ENCODE measurements at places on chromosomes 1 and 21.
A peak's percentile ranks its signal among the peaks of the same experiment; 100 is the strongest.

- DNase-seq = no peak
Observed at GRCh38 chr1:14803002-14803789, 204.7 kb downstream of the KAZN start.

GRCh38 chr21:44612669-44613229 lies 870 bp downstream of the KRTAP10-8 start:
- DNase-seq = no peak

- DNase-seq = no peak
Observed at GRCh38 chr1:185341196-185341781, 24.2 kb upstream of the IVNS1ABP start.

DNA sequence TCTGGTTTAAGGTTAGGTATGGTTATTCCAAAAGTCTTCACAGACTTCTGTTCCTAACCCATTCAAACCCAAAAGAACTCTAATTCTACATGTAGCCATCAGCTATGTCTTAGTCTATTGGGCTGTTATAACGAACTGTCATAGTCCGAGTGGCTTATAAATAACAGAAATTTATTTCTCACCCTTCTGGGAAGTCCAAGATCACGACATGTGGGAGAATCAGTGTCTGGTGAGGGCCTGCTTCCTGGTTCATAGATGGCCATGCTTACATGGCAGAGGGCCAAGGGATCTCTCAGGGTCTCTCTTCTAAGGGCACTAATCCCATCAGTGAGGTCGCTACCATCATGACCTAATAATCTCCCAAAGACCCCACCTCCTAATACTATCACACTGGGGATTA lies 103.0 kb upstream of the PPP2R5A start:
- no peak for DNase-seq

DNA sequence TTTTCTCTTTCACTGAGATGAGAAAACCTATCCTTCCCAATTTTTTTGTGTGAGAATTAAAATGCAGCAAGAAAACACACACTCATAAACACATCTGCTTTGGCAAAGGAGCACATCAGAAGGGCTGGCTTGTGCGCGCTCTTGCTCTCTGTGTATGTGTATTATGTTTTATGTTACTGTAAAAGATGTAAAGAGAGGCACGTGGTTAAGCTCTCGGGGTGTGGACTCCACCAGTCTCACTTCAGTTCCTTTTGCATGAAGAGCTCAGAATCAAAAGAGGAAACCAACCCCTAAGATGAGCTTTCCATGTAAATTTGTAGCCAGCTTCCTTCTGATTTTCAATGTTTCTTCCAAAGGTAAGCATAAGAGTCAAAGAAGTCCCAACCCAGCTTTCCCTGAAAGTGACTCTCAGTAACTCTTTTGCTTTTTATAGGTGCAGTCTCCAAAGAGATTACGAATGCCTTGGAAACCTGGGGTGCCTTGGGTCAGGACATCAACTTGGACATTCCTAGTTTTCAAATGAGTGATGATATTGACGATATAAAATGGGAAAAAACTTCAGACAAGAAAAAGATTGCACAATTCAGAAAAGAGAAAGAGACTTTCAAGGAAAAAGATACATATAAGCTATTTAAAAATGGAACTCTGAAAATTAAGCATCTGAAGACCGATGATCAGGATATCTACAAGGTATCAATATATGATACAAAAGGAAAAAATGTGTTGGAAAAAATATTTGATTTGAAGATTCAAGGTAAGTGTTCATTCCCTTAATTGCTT lies at the start of gene CD2:
Gene CD2 (plus strand): TSS at position 233 of the 780 bp plus-strand sequence. CDS start 63 bp downstream, at position 296.
- DNase-seq = no peak

- no peak for DNase-seq
Observed at GRCh38 chr1:176938375-176938774, 226.1 kb downstream of the ASTN1 start.

DNA sequence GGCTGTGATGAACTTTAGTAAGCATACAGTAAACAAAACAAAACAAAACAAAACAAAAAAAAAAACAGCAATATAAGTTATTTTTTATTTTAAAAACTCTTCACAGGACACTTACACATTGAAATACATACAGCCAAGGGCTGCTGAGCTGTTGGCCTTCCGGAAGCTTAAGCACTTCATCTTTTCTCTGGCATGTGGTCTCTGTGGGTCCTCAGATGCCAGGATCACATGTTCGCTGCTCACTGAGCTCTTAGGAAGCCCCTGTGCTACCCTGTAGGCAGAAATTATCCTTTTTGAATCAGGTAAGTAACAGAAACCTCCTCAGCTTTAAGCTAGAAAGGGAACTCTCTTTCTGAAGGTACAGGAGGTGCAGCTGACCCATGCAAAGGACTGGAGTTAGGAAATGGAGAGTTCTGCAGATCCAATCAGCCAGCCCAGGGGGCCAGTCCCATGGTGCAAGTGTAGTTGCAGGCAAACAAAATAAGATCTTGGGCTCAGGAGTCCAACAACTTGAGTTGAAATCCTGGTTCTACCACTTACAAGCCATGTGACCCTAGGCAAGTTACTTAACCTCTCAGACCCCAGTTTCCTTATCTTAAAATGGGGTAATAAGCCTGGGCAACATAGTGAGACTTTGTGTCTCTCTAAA lies 22.4 kb upstream of the MED18 start:
- no peak for DNase-seq

DNA sequence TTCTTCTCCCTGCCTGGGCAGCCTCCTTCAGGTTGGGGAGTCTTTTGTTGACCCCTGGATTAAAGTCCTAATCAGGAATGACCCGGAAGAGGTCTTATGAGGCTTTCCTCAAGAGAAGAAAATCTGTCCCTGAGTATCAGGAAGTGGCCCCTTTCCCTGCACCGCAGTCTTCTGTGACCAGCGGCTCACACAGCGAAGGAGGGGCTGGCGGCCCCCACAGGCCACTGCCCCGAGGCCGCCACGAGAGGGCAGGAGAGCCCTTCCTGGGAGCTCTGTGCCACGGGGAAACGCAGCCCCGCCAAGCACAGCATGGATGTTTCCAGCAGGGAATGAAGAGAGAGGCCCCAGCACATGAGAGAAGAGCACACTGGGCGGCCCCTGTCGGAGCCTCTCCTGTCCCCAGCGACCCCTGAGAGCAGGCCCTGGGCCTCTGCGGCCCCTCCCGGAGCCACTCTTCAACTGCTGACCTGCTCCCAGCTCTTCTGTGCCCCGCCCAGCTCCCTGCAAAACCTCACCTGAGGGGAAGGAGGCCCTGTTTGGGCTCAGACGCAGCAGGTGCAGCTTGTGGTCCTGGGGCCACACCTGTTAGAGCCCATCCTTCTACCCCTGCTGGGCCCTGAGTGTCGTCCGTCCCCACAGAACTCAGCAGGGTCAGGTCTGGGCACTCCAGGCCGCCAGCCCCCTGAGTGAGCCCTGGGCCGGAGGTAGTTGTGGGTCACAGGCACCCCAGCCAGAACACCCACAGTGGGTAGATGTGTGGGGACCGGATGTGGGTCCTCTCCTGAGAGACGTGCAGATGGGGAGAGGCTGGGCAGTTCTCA lies 4.9 kb upstream of the POFUT2 start:
- peak; percentile 39 for DNase-seq

- no peak for DNase-seq
Observed at GRCh38 chr1:196387766-196388165, 220.5 kb downstream of the KCNT2 start.

GRCh38 chr1:2302292-2302925 lies 74.3 kb downstream of the SKI start:
- DNase-seq = no peak

DNA sequence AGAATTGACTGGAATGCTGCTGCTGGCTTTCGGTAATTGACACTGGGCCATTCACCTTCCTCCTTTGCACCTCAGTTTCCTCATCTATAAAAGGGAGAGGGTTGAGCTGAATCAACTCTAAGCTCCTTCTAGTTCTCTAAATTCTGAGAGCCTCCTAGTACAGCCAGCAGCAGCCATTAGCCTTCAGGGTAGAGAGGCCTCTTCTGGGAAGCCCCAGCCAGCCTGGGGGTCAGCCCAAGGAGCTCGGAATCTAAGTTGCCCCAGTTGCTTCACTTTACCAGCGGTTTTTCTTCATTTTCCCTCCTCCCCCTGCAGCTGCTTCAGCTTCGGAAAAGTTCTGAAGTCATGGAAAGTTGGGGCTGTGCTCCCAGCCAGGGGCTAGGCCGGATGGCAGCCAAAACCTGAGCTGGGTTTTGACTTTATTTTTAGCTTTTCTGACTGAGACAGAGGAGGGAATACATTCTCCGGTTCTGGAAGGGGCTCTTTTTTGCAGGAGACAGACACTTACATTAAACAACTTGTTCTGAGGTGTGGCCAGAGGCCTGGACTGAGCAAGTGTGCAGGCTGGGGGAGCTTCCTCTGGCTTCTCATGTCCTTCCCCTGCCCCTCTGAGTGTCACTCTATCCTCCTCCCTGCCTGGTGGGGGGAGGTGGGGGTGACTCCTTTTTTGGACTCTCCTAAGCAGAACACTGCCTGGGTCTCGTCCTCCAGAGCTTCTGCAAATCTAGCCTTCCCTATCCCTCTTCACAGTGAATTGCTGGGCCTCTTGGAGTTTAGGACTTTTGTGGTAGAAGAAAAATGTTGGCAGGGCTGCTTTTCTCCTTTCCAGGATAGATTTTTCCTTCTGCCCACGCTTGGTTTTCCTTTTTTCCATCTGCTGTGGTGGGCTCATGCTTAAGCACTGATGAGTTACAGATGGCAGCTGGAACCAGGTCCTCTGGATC lies 14.4 kb downstream of the LMNA start:
- no peak for DNase-seq

DNA sequence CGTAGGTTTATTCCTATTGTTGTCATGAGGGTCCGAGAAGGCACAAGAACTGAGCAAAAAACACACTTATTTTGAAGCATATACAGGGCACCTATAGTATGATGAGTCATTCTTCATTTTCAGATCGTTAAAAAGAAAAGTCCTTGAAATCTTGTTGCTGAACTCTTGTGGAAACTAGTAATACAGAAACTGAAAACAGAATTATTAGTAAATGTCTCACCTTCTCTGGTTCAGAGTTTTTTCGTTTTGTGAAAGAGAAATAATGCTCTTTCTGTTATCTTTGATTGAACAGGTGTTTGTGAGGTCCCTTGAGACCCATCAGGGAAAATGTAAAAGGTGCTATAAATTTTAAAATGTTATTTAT lies 102.0 kb upstream of the COA6 start:
- no peak for DNase-seq

GRCh38 chr21:44421901-44422840 lies 33.1 kb upstream of the LRRC3 start:
- DNase-seq = no peak

GRCh38 chr1:38173157-38173831 lies 126.7 kb upstream of the POU3F1 start:
- DNase-seq = no peak

- DNase-seq = no peak
Observed at GRCh38 chr1:59565611-59566410, 248.9 kb upstream of the HOOK1 start.

DNA sequence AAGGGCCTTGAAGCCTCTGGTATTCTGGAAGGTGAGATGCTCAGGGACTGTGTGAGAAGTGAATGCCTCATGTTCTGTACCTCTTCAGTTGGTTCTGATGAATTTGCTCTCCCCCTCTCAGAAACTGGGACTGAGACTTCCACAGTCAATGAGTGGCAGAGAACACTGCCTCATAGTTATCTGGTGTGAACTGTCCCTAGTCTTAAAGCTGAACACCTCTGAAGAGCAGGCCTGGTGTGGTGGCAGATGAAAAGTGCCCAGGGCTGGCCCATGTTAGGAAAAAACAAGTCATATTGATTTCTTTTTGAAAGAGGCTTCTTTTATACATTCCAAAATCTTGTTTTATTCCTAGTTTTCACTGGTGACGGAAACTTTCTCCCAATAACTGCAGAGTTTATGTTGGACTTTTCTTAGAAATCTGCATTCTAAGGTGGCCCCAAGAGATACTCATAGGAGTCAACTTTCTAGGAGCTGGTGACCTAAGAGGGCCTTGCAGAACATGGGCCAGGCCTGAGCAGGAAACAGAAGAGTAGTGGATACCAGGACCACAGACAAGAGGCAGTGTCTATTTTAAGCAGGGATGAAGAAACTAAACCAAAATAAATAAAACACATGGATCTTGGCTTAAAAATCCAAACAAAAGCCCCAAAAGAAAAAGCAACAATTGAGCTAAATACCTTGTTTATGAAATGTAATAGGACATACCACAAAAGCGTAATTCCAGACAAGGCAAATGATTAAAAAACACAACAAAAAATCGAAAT lies 19.5 kb downstream of the DUSP10 start:
- DNase-seq = no peak

All from glomerular endothelial cell (primary cell).